Stimulated activated CD4-positive, alpha-beta T cell treated with anti-CD3 and anti-CD28 coated beads, TNF-alpha, amount 100 ng/mL, for 48 hours (primary cell): ENCODE measurements at places on chromosomes 16 and 17.

DNA sequence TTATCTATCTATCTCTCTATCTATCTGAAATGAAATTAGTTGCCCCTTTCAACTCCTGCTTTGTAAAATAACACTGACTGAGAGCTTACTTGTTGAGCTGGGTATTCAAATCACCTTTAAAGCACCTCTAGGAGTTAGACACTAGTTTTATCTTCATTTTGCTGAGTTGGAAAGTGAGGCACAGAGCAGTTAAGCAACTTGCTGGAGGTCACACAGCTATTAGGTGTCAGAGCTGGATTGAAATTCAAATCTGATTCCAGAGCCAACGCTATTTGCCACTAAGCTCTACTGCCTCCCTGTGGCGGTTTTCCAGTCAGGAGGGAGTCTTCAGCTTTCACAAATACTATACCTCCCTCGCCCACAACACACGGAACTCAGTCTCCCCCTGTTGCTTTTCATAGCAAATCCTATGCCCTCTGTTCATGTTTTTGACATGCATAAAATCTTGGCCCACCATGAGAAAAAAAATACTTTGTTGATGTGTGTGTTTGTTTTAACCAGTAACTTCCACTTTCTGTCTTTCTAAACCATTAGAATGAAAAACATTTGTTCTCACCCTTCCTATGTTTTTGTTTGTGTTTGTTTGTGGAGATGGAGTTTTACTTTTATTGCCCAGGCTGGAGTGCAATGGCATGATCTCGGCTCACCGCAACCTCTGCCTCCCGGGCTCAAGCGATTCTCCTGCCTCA, 74.8 kb upstream of the SMURF2 start:
- no peak for DNase-seq

DNA sequence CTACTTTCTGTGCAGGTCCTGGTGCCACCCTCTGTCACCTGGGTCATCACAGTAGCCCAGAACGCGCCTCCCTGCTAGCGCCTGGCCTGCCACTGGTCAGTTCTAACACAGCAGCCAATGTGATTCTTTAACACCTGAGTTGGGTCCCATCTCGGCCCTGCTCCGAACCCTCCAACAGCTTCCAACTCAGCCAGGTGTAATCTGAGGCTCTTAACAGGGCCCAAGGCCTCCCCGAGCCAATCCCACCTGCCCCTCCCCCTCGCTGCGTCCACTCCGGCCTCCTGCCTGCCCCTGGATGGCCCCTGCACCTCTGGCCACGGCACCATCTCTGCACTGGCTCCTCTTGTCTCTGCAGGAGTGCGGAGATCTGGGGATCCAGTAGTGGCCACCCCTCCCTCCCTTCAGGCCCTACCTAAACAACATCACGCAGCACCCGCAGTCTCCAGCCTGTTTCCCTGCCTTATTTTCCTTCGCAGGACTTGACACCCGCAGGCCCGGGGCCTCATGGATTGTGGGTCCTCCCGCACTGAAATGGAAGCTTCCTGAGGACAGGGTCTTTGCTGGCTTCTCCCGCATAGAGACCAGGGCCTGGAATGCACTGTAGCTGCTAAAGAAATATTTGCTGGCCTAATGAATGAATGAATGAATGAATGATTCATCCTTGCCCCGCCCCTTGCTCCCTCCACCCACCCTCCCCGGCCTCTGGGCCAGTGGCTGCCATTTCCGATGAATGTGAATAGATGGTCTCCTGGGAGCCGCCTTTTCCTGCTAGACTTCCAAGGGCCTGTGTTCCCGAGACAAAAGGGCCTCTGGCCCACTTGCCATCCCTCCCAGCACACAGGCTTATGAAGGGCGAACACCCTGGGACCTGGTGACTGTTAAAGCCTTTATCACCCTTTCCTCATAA, 174.8 kb upstream of the FOXF1 start:
- DNase-seq: no peak

- no peak for DNase-seq
Measured at GRCh38 chr17:80691784-80692183, 147.1 kb downstream of the RPTOR start.

GRCh38 chr17:28949185-28950016, 1.9 kb downstream of the PHF12 start:
- DNase-seq: peak; percentile 44

- DNase-seq: no peak
Measured at GRCh38 chr16:87815567-87815966, 49.8 kb upstream of the KLHDC4 start.

DNA sequence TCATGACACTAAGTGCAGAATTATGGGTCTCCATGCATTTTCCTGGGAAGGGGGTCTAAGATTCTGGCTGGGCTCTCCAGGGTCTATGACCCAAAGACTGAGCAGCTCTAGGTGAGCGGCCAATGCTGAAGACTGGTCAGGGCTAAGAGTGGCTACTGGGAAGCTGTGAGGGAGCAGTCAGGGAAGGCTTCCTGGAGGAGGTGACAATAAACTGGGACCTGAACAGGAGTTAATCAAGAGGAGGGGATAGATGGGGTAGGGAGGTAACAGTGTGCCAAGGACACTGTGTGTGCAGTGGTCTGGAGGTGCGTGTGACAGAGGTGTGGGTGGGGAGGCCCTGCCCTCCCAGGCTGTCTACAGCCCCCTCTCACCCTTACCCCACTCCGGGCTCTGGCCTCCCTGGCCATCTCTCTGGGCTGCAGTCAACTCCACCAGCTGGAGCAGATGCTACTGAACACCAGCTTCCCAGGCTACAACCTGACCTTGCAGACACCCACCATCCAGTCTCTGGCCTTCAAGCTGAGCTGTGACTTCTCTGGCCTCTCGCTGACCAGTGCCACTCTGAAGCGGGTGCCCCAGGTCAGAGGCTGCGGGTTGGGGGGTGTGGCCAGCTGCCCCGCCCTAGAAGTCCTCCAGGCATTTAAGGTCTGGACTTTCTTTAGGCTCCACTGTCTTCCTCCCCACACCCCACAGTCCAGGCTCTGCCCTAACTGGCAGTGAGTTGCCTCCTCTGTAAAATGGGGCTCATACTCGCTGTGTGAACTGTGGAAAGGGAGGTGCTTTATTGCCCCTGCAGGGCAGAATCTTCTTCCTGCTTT, 20.4 kb downstream of the ADGRG5 start:
- no peak for DNase-seq

- no peak for DNase-seq
Measured at GRCh38 chr16:85227084-85227945, 115.0 kb upstream of the CIBAR2 start.

DNA sequence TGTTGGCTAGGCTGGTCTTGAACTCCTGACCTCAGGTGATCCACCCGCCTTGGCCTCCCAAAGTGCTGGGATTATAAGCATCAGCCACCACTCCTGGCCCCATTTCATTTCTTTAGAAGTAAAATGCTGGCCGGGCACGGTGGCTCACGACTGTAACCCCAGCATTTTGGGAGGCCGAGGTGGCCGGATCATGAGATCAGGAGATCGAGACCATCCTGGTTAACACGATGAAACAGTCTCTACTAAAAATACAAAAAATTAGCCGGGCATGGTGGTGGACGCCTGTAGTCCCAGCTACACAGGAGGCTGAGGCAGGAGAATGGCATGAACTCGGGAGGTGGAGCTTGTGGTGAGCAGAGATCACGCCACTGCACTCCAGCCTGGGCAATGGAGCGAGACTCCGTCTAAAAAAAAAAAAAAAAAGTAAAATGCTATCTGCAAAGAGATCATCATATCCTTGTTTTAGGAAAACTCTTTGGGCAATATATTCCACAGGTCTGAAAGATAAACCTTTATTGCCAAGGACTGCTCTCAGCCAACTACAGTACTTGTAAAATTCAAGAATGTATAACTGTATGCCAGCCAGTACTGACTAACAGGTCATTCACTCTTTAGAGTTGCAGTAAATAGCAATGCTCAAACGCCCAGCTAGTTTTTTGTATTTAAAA, 3.8 kb downstream of the GJC1 start:
- no peak for DNase-seq

GRCh38 chr16:22886927-22887326, 73.0 kb downstream of the HS3ST2 start:
- DNase-seq: no peak

- no peak for DNase-seq
Measured at GRCh38 chr16:88297178-88297720, 85.5 kb upstream of the ZNF469 start.

DNA sequence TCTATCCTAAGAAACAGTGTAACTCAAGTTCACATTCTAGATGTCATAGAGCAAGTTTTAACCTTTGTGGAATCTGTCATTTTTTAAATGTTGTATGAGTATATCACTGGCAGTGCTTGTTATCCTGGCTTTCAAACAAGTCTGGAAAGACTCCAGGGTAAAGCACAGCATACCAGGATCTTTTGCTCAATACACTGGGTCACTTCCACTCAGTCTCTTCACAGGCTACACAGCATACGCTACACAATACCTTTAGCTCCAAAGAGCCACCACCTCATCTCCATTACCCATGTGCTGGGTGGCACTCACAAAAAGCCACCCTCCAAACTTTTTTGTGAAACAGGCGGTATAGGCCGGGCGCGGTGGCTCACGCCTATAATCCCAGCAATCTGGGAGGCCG, 69.5 kb downstream of the PARN start:
- DNase-seq: no peak

DNA sequence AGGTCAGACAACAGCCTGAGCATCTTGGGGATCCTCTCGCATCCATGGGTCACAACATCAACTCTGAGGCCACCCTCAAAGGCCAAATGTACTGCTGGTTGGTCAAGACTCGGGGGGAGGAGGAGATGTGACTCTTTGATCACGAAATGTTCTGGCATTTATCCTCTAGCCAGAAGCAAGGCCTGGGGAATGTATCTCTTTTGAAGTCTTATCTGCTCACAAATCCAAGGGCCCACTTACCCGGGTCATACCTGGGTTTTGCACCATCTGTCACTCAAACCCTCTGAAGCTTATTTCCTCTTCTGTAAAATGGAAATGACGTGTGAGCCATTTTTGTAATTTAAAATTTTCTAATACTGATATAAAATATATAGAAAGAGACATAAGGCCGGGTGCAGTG, 13.2 kb downstream of the CA7 start:
- no peak for DNase-seq

DNA sequence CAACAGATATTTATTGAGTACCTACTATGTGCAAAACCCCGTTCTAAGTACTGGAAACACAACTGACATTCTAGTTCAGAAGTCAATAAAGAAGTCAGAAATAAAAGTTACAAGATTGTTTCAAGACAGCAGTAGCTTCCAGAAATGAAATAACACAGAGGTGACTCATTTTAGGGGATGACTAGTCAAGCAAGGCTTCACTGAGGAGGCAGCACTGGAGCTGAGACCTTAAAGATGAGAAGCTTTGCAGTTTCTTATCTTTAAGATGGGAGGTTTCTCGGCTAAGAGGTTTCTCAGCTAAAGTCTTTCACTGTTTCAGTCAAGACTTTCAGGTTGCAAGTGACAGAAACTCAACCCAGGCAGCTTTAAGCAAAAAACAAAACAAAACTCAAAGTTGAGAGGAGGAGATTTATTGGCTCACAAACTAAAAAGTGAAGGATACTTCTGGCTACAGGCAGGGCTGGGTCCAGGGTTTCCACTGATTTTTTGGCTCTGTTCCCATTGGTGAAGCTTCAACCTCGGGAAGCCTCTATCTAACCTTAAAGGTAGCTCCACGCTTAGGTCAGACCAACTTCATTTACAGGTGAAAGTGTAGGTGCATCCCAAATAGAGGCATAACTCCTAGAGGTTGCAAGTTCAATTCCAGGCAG, 7.4 kb upstream of the MMP2 start:
- DNase-seq: no peak
